GM12878 (cell line): ENCODE measurements at places on chromosomes 12 and 14.

GRCh38 chr12:57740656-57741412, 2.3 kb upstream of the AGAP2 start:
- peak; percentile 53 for DNase-seq

DNA sequence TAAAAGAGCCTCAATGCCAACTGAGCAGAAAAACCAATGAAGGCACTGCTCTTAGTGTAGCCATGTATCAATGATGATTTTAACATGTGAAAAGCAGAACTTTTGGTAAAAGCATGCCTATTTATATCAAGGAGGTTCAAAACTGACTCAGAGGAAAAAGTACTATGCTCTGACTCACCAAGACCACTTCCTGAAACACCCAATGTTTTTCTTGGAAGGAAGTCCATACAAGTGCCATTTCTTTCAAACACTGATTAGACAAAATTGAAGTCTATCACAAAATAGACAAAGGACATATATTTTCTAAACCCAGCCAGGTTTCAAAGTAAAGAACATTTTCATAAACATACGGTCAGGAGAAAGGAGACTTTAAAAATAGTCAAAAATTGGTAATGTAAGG, 88.6 kb downstream of the EPS8 start:
- DNase-seq: peak; percentile 46

- DNase-seq: peak; percentile 85
These were observed 50.8 kb downstream of the RPS6KA5 start for GRCh38 chr14:91009501-91010152.

GRCh38 chr12:131963381-131963780, 13.6 kb downstream of the EP400 start:
- no peak for DNase-seq

- DNase-seq: no peak
These were observed 507 bp upstream of the CD9 start for GRCh38 chr12:6199531-6200255.

DNA sequence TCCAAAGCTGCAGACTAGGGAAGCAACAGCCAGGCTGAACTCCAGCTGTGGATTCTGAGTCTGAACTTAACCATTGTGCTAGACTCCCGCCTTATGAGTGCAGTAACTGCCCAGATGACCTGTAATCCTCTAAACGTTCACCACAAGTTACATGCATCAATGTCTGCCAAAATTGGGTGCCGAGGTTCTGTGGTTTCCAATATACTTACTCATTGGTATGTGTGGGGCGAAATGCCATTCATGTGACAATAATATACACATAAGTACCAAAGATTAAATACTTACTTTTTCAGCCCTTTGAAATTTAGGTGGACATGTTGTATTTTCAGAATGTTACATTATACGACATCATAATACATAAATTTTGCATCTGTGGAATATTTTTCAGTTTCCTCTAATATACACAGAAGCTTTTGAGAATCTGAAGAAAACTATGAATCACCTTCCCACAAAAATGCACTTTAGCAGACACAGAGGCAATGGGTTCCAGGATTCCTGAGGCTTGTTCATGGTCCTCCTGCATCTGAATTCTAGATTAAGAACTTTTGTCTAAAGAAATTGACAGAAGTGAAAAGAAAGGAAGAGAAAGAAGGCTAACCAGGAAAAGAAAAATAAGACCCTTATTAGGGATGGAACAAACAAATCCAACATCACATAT, 31.7 kb downstream of the GRIP1 start:
- DNase-seq: no peak

- no peak for DNase-seq
These were observed 68.2 kb downstream of the PAPLN start for GRCh38 chr14:73305499-73305898.

DNA sequence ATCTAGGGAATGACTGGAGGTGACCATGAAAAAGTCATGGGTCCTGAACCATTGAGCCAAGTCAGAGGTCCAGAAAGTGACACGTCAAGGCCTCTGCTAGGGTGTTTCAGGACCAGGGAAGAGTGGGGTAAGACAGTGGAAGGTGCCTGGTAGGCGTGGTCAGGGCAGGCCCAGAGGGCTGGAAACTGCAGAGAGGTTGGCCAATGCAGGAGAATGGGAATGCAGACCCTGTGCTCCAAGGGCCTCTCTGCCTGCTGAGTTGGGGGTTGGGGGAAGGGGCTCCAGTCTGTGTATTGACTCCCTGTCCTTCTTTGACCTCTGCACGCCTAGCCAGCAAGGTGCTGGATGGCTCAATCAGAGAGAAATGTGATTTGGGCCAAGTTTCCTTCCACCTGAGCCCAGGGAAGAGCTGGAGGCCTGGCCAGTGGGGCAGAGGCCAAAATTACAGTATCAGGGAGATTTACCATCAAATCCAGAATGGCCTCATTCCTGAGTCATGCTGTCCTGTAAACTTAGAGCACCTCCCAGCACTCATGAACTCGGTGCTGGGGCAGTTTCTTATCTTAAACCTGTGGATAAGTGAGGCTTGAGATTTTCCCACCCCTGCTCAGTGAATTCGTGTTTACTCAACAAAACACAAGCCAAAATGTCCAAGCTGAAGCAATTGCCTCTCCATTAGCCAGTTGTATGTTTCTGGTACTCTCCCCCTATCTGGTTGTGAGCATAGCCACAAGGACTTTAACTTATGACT, 24.4 kb downstream of the IRF2BPL start:
- no peak for DNase-seq

DNA sequence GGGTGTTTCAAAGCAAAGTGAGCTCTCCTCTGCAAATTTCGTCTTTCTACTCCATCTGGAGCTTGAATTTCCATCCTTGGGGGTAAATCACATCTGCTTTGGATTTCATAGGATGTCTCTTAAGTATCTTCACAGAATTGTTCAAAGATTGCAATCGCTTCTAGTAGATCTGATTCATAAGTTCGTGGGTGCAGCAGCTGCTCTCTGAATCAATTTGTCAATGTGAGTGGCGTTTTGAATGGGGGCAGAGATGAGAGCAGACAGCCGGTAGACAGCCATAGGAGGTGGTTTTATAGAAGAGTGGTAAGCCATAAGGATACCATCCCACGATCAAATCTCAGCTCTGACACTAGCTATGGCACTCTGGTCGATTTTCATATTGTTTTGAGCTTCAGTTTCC, 146.0 kb upstream of the RPH3A start:
- DNase-seq: no peak

DNA sequence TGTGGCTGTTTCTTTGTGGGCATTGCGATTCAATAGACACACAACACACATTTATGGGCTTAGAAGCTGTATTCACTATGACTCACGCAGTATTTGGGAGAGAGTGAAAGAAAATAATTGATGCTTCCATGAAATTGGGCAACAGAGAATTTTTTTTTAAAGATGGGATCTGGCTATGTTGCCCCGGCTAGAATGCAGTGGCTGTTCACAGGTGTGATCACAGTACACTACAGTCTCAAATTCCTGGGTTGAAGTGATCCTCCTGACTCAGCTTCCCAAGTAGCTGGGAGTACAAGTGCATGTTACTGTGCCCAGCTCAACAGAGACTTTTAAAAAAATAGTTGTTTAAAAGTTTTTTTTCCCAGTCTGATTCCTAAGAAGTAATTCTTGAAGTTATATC, 146.3 kb downstream of the APAF1 start:
- DNase-seq: no peak

DNA sequence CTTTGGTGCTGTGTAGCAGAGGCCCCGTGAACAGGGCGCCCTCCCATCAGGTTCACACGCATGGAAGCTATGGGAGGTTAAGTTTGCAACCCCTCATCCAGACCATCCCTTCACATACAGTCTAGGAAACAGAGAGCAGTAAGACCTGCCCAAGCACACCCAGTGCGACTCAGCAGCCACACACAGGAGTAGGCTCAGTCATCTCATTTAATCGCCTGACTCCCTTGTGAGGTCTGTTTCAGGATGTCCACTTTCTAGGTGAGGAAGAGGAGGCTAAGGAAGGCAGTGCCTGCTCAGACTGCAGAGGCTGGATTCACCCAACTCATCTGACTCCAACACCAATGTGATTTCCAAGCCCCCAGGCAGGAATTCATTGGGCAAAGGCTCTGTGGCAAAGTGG, 11.9 kb downstream of the BDKRB1 start:
- no peak for DNase-seq

DNA sequence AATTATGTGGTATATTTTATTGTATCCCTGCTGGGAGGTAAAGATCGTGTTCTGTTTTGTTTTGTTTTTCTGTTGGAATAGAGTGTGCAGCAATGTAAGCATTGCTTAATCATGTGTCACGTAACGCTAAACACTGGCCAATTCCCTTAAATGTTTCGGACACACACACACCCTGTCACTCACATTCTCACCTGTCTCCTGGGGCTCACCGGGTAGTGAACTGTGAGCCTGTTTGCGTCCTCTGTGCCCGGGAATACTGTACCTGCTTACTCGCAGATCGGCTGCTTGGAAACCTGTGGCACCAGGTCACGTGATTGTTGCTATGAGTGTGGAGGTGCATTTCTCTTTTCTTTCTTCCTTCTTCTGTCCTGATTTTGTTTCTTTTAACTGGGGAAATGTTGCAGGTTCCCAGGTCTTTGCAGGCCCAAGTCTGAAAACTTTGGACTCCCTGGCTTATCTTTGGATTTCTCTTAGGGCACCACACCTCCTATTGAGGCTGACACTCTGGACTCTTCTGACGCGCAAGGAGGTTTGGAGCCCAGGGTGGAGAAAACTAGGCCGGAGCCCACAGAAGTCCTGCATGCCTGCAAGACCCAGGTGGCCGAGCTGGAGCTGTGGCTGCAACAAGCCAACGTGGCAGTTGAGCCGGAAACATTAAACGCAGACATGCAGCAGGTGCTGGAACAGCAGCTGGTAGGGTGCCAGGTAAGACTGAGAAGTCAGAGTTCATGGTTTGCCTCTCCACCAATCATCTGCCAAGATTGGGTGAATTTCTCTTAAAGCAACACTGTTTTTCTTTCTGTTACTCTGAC, 181.1 kb downstream of the ESR2 start:
- DNase-seq: no peak

- DNase-seq: peak; percentile 53
These were observed 59.0 kb upstream of the ARID2 start for GRCh38 chr12:45670346-45671065.

- no peak for DNase-seq
These were observed 9.5 kb downstream of the TMEM132C start for GRCh38 chr12:128276471-128276870.

DNA sequence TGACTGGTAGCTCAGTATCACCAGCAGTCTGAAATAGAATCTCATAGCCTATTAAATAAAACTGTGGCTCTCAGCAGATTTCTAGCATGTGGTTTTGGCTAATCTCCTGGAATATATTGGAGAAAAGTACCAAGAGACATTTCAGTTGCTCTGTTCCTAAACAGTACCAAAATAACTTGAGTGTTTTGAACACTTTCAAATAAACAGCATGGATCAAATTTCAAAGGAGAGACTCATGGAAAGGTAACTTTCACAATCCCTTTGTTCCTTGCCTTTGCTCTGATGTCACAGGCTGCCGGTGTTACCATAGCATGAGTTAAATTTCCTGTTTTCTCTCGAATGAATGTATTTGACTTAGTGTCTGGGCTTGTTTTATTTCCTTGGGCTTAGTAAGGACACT, 3.4 kb downstream of the ARG2 start:
- DNase-seq: no peak

DNA sequence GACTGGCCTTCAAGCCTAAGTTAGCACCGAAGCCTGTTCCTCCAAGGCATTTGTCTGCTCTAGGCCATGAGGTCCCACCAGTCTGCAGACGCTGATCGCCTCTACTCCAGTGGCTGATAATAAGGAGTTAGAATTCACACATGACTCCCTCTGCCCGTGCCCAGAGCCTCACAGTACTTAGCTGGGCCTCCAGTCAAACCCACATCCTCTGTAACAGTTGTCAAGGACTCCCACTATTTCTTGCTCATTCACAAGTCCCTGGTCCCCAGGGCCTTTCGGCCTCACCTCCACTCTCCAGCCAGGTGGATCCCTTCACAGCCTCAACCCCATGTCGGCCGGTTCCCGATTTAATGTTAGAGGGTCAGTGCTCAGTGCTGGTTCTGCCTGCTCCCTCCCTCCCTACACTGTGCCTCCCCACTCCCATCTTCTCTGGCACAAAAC, 6.3 kb upstream of the KRT5 start:
- no peak for DNase-seq

DNA sequence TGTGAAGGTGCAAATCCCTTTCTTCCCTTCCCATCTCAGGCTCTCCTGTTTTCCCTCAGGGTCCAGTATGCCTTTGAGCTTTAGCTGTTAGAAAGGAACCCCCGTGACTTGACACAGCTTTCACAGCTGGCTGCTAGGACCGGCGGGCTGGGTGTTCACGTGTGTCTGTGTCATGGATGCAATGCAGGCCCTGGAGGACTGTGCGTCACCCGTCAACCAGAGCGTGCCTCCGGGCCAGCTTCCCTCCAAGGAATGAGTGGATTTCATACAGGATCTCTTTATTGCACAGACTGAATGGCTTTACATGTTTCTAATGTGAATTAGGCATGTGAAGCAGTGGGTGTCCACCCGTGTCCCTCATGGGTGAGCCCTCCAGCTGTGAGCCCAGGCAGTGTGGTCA, 77.4 kb downstream of the AACS start:
- DNase-seq: no peak

DNA sequence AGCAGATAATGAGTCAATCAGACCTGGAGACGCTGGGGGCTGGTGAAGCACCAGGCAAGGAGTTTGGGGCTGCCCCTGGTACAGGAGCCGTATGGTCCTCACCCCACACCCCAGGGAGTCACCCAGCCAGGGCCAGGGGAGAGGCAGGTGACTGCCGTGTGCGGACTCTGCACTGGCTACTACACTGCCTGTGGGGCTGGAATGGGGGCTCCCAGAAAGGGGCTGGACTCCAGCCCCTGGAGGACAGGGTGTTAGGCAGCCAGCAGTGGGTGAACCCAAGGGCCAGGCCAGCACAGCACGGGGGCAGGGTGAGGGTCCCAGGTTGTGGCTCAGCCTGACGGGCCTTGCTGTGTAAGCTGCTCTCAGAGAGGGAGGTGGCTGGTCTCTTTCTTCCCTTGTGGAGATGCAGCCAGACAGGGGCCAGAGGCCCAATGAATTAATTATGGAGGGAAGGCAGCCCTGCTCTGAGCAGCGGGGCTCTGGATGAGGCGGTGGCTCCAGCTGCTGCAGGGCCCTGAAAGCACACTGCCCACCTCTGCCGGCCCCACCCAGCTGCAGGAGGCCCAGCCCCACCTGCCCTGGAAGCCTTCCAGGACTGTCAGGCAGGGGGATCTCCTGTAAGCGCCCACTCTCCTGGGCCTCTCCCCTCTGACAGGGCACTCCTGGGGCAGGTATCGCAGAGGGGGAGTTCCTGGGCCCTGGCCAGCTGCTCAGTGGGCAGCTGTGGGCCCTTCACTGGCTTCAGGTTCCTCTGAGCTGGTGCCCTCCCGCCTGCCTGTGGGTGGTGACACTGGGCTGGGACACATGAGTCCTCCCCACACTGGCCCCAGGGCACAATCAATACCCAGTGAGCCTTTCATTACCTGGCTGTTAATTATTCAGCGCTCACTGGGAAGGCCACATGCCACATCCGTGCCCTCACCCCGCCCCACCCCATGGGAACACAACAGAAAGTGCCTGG, 142.5 kb upstream of the C14orf180 start:
- DNase-seq: no peak

DNA sequence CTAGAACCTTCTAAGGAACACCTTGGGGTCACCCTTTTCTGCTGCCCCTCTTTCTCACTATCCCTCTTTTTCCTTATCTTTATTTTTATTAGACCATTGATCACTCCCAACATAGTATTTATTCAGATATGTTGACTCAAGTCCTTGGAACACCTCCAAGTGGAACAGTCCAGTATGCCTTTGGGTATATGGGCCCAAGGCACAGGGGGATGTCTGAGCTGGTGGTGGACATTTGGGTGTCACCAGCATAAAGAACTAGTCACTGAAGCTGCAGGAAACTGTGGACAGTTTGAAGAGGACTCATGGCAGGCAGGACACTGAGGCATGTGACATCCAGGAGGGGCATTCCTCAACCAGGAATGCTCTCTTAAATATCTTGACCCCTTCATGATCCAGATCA, 105.6 kb downstream of the VEZT start:
- no peak for DNase-seq
